ENCODE measurements at places on chromosomes 2 and 18. TPM values are rescaled to one million over a fixed set of nuclear protein-coding genes. Genes with fewer than 3 reads are reported as not detected.

CDH19 gene
- not detected for total RNA-seq

CDH7 gene
- total RNA-seq = not detected

CD8B2 gene
- not detected for total RNA-seq

IL36RN gene
- not detected for total RNA-seq

ALLC gene
- not detected for total RNA-seq

RTP5 gene
- not detected for total RNA-seq

DNA sequence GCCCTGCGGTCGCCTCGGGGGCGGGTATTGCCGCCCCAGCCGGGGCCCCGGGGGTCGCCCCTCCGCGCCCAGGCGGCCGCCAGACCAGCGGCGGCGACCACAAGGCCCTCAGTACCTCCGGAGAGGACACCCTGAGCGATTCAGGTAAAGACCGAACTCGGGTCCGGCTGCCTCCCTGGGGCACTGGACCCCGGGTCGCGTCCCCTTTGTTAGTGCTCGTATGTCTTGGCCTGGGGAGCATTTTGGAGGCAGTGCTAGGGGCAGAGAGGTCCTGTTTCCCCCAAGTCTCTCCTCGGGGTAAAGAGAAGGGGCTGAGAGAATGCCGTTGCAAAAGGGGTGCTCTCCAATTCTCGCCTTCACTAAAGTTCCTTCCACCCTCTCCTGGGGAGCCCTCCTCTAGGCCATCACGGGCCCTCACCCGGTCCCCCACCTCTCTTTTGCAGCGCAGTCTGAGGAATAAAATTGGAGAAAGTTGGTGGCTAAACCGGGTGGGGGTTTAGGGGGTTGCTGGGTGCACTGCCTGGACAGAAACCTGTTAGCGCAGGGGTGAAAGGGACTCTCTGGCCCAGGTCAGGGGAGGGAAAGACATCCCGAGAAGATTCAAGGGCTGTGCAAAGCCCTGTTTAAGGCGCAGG is 2.5 kb downstream of the MYCN start:
- DNase-seq = no peak

- DNase-seq = no peak
Measured at GRCh38 chr2:101467306-101467705, 7.6 kb downstream of the RFX8 start.

DNA sequence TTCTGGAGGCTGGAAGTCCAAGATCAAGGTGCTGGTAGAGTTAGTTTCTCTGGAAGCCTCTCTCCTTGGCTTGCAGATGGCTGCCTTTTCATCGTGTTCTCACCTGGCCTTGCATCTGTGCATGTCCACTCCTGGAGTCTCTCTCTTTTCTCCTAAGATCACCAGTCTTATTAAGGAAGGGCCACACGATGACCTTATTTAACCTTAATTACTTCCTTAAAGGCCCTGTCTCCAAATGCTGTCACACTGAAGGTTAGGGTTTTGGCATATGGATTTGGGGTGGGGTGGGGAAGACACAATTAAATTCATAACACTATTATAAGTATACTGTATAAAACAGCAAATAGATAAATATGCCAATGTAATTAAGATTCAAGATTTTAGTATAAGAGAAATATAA is 402.4 kb upstream of the HS6ST1 start:
- DNase-seq = no peak

GRCh38 chr2:224308272-224308911 is 93.5 kb downstream of the FAM124B start:
- DNase-seq = no peak

DNA sequence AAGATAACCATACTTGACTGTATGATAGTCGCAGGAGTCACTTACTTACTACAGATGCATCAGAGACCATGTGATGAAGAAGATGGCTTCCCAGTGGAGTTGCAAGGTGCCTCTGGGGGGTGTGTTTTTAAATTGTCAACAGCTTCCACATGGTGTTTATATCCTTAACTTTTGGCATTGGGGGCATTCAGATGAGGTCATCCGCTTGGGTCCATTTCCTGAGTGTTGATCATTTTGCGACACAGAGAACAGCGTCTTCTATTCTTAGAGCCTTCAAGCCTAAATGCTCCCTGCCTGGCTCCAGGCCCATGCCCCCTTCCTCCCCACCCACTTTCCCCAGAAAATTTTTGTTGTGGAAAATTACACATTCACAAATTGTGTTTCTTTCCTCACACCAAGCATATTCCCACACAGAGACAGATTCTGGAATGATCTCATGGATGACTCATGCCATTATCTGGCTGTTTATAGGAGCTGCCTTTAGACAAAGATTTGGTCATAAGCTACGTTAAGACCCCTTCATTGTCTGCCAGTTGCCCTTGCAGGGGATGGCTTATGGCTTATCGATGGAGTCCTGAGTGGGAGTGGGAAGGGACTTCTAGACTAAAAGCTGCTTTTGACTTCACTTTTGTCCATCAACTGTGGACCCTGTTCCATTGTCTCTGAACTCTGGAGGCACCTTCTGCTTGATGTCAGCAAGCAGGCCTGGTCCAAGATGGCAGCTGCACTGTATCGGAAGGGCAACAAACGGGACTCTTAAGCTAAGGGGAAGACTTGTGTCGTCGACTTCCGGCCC is 91.8 kb downstream of the CABLES1 start:
- peak; percentile 95 for DNase-seq

- peak; percentile 64 for DNase-seq
Measured at GRCh38 chr18:48848641-48849143, 102.1 kb downstream of the SMAD7 start.

- DNase-seq = peak; percentile 66
Measured at GRCh38 chr2:226030788-226031646, 631.5 kb downstream of the NYAP2 start.

DNA sequence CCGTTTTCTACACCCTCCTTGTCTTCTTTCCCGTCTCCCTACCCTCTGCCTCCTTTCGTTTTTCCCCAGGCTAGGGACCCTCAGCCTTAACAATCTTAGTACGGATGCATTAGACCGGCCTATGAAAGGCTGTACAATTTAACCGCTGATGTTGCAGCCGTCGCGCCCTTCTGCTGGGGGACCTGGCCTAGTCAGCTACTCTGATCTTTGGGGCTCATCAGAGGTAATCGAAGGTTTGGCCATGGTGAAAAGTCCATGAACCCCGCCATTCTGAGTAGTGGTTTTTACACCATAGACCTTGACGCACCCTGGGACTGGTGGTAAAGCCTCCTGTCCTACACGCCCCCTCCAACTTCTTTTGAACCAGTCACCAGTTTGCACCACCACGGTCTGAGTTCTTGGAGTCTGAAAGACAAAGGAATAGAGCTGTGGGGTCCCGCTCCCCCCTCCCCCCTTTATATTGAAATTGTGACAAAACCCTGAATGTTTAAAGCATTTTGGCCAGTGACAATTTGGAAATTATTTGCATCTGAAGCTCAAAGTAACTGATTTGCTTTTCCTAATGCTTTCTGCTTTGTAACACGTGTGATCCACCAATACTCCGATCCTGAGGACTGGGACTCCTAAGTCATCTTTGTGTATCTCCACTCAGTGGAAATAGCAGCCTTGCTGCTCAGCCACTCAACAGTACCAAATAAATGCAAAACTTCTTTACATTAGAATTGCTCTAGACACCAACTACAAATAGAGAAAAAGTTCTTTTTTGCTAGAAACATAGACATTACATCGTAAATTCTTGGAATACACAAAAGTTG is 642 bp upstream of the SRSF7 start:
- DNase-seq = no peak

- DNase-seq = peak; percentile 98
Measured at GRCh38 chr2:112627060-112628040, 18.4 kb upstream of the SLC20A1 start.

GRCh38 chr2:148533685-148534084 is 110.9 kb upstream of the EPC2 start:
- no peak for DNase-seq

DNA sequence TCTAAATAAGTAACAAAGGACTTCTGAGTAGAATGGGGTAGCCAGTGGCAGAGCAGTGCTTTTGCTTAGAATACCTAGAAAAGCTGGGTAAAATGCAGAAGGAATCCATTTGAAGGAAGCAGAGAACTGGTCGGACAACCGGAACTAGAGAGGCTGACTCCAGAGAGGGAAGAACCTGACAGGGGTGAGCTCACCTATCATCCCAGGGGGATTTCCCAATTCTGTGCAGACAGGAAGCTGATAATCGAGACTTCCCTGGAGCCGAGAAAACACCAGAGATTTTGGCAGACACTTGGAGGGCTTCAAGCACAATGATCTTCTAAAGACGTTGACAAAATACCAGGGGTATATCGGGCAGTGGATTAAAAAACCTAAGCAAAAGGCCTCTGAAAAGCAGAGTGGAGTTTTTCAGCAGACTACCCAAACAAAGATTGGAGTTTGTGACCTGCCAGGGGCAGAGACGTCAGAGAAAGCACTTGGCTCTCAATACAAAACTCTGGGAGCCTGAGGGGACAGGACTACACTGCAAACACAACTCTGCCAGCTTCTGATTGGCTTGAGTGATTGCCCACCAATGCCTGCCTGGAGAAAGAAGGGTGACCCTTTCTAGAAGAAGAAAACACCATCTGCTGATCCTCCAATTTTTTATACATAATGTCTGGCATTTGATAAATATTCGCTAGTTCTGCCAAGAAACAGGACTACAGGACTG is 67.5 kb upstream of the TTN start:
- peak; percentile 66 for DNase-seq

GRCh38 chr2:33437297-33437696 is 39.2 kb upstream of the RASGRP3 start:
- DNase-seq = peak; percentile 96

- no peak for DNase-seq
Measured at GRCh38 chr18:42784632-42785031, 330.9 kb downstream of the RIT2 start.

GRCh38 chr2:39247512-39248043 is 3.8 kb upstream of the CDKL4 start:
- DNase-seq = no peak

GRCh38 chr2:143564419-143564818 is 435.2 kb downstream of the ARHGAP15 start:
- DNase-seq = no peak

DNA sequence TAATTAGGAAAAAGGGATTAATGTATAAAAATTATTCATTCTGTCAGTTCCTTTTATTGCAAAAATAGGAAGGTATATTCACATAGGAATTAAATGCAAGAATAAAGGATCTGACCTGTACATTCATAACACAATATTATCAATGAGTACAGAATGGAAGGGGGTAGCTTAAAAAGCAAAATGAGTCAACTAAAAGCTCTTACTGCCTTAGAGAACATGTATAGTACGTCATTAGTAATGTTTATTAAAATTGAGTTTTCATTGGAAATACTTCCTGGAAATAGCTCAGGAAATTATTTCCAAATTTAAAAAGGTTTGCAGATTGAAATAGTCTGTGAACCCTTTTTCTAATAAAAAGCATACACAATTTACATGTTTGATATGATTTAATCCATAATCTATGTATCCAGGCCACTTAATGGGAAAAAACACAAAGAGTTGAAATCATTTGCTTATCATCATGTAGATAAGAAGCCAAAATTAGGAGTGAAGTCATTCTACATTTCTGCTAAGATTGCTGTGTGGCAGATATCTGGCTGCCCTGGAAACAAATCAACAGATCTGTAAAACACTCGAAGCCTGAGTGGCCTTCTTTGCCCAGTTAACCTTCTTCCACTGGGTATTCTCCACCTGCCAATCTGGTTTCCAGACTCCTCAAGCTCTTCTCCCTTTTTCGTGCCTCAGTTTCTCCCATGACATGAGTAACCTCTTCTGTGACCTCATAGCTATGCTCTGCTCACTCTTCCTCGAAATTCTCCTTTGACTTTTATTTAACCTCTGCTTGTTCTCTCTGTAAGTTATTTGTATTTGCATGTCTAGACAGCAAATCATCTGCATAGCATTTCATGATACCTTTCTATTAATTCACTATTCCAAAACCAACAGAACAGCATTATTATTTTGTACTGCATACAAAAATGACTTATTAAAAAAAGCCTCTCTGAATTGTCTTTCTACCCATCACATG is 181.2 kb upstream of the REV1 start:
- DNase-seq = peak; percentile 16

- DNase-seq = peak; percentile 56
Measured at GRCh38 chr2:85111819-85112281, 21.3 kb upstream of the TCF7L1 start.
